NCI-H774 (cell line): ENCODE measurements at places on chromosomes 6 and 20.

- no peak for DNase-seq
Observed at GRCh38 chr6:16271428-16271827, 33.0 kb downstream of the GMPR start.

DNA sequence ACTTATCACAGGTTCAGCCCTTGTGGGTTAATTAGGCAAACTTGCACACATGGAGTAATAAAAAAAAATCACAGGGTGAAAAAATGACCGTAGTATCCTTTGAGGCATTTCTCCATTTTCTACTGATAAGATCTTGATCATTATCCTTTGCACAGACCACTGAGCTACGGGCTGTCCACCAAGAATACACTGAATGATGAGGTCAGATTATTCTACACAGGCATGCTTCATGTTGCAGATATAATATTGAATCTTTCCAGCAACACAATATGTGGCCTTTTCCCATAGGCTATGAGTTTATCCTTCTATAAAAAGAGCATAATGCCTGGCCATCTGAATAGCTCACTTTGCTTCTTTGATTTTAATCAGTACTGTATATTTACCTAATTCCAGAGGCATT lies 168.9 kb downstream of the FRK start:
- DNase-seq: no peak

DNA sequence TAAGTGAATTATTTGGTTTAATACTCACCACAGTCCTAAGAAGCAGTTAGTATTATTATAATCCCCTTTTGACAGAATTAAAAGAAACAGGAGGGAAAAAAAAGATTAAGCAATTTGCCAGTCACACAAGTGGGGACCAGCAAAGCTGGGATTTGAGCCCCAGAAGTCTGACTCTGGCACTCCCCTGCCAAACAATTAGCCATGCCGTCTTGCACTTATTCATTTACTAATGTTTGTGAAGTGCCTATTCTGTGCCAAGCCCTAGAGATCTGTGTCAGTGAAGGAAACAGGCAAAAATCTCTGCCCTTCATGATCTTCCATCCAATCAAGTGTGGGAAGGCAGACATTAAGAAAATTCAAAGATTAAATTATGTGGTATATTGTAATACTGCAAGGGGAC lies 126.0 kb upstream of the TOP1 start:
- DNase-seq: no peak

GRCh38 chr20:9610665-9611064 lies 96.3 kb downstream of the LAMP5 start:
- DNase-seq: no peak

GRCh38 chr6:119326291-119327005 lies 23.1 kb downstream of the MAN1A1 start:
- DNase-seq: no peak
